Pulmonary artery endothelial cell (primary cell): ENCODE measurements at places on chromosomes 3 and 15. TPM values are rescaled to one million over a fixed set of nuclear protein-coding genes. Genes with fewer than 3 reads are reported as not detected.

GRCh38 chr3:138456961-138457862 lies 22.8 kb downstream of the ESYT3 start:
- DNase-seq = no peak

- DNase-seq = no peak
These were observed 699.8 kb upstream of the GBE1 start for GRCh38 chr3:82461049-82461889.

- DNase-seq = no peak
These were observed 256.9 kb downstream of the UBE2E2 start for GRCh38 chr3:23459889-23460546.

DNA sequence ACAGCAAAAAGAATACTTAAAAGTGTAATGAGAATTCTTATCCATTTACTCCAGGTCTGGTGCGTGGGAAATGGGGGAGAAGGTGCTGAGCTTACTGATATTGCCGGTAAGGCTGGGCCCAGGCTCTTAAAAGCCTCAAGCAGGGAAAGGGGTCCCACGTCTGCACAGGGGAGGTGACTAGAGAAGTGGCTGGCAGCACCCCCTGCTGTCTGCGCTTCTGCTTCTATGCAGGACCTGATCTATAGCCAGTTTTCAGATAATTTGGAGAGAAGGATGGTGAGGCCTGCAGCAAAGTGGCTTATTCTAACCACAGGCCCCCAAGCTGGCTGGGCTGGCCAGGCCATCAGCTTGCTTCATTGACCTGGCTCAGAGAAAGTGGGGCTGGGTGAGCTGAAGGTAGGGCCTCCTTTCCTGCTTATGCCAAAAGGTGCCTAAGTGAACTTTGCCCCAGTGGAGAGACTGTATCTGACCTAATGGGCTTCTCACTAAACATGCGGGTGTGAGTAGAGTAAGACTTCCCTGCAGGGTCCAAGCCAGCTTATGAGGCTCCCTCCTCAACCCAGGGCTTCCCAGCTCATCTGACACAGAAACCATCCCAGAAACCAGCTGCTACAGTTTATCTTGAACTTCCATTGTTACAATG lies 30.9 kb upstream of the ATP1B3 start:
- no peak for DNase-seq

- no peak for DNase-seq
These were observed 83.9 kb downstream of the IL20RB start for GRCh38 chr3:137041686-137042085.

DNA sequence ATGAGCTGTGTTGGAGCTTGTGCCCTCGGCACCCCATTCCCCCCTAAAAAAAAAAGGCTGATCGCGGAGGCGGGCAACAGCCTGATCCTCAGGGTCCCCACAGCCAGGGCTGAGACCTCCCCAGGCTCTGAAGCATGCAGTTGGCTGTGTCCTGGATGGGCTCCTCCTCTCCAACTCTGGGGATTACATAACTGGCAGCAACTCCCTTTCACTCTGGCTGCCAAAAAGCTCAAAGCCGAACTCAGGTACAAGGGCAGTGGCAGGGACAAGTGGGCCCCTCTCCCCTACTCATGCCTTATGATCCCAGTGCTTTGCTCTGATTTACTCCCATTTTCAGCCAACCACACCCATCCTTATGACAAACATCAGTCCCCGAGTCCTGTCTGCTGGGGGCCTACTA lies 18.3 kb downstream of the TPRA1 start:
- DNase-seq = no peak

GRCh38 chr15:74349241-74349778 lies 18.1 kb downstream of the CYP11A1 start:
- no peak for DNase-seq

DNA sequence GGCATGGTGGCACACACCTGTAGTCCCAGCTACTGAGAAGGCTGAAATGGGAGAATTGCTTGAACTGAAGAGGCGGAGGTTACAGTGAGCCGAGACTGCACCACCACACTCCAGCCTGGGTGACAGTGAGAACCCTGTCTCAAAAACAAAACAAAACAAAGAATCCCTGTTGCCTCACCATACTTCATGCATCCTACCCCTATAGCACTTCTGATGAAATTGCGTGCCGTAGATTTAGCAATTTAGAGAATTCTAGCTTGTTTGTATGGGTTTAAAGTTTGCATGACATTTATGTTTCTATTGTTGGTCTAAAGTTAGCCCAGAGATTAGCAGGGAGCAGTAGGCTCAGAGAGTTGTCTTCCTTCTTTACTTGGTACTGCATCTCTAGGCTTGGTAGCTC lies 7.8 kb downstream of the RAB5A start:
- no peak for DNase-seq

The FBXW12 gene
- 0.13 TPM in 1 of 2 replicates, not detected in the other for total RNA-seq

GRCh38 chr3:94694894-94695293 lies 632.0 kb downstream of the NSUN3 start:
- DNase-seq = no peak

The WNT5A gene
- 0.04 and 0.07 TPM in 2 replicates for total RNA-seq

The STRIT1 gene
- not detected in 2 replicates for total RNA-seq

DNA sequence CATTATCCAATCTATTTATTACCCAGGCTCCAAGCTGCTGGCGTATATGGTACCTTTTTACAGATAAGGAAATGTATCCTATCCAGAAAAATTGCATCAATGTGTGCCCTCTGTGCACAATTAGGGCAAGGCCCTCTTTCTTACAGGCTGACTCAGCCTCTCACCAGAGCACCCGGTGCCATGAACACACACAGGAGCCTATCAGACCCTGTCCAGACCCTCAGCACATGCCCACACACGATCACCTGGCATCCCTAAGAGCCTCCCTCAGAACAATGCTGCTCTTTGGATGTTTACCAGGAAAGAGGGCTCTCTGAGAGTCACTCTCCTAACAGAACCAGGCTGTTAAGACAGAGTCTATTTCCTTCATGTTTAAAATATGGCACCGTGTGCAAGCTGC lies 460.0 kb upstream of the TBL1XR1 start:
- no peak for DNase-seq

- no peak for DNase-seq
These were observed 17.1 kb downstream of the ARPP19 start for GRCh38 chr15:52551762-52552161.

The KBTBD13 gene
- not detected in 2 replicates for total RNA-seq

The RYR3 gene
- total RNA-seq = under 0.01 TPM in 2 replicates

- no peak for DNase-seq
These were observed 1.1 kb upstream of the CDV3 start for GRCh38 chr3:133572158-133573053.

The EEF1AKMT4 gene
- 4.3 and 4.7 TPM in 2 replicates for total RNA-seq

The MESP2 gene
- 0.14 TPM in 1 of 2 replicates, not detected in the other for total RNA-seq

DNA sequence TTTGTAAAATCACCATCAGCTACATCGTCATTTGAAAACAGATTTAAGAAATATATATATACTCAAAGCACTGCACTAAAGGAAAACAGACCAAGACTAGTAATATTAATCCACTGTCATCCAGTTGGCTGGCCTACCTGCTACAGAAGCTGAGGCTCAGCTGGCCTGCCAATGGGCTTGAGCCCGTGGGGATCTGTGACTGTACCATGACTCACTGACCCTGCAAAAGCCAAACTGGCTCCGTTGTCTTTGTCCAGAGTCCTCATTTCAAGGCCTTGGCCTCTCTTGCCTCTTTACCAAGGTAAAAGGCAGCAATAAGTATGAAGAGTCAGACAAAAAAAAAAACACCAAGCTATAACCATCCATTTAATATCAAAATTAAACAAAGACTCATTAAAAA lies 463.5 kb upstream of the RASGRP1 start:
- DNase-seq = no peak
